ENCODE measurements at places on chromosomes 1 and 21.

DNA sequence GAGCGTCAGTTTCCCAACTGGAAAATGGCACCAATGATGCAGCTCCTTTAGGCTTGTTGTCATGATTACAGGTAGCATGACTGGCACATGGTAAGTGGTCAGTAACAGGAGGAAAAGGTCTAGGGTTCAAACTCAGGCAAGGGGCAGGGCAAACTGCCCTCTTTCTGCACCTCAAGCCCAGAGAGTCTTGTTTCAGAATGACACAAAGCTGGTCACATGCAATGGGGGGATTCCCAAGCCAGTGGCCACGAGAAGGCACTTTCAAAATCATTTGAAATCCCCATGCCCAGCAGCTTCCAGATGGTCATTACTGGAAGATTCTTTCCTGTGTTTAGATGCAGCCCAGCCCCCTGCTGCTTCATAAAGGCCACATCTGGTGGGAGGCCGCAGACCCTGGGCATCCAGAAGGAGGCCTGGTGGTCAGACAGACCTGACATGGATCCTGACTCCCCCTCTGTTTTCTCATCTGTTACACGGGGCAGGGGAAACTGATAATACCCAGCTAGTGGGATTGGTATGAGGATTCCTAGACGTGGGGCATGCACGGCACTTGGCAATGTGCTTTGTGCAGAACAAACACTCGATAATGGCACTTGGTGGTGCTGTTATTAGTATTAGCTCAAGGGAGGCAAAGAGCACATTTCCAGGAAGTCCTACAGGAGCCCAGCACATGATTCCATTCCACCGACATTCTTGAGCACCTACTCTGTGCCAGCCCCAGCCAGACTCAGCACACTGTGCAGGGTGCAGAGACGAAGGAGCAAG, 6.9 kb upstream of the PLA2G2D start:
- no peak for DNase-seq

- DNase-seq = no peak
Observed at GRCh38 chr1:154860156-154860870, 9.8 kb downstream of the KCNN3 start.

DNA sequence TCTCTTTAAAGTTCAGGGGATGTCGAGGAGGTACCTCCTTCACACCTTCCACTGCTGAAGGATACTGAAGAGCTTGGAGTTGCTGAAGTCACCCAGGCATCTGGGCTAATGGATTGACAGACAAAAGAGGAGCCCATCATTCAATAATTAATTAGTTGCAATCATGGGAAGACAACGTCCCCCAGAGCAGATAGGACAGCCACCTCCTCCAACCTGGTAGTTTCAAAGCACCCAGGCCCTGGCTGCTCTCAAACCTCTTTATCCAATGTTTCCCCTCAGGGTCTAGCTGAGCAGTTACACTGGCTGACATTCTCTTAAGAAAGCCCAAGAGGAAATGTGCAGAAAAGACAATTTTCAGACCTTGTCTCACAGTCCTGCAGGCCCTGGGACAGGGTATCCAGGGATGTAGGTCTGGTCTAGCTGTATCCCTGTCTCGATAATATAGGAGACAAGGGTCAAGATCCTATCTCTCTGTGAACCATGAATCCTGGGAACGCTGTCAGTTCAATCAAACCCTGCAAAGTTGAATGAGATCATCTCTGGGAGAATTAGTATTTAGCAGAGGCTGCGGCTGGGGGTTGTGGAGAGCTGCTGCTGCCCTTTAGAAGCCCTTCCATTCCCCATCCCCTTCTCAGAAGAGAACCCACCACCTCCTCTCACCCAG, 1.1 kb downstream of the TSPAN2 start:
- no peak for DNase-seq

DNA sequence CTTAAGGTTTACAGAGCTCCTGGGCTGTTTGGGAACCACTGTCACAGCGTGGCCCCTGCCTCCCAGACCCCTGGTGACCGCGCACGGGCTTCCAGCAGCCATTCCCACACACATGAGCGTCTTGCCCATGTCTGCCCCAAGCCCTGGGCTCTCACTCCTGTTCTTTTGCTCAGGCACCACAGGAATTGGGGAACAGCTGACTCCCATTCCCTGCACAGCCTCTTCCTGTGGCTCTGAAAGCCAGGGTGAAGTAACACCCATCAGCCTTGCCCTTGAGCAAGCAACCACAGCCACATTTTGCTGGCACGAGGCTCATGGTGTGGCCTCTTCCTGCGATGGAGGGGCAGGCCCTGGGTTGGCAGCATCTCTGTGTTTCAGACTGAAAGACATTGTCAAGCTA, 14.3 kb upstream of the GPR157 start:
- DNase-seq = no peak

GRCh38 chr1:1630965-1631781, 800 bp upstream of the MMP23B start:
- DNase-seq = no peak

- DNase-seq = no peak
Observed at GRCh38 chr1:94031154-94031553, 89.8 kb downstream of the ABCA4 start.

- DNase-seq = peak; percentile 66
Observed at GRCh38 chr1:152461544-152461943, 47.5 kb upstream of the CRNN start.

GRCh38 chr1:190373705-190374336, 103.8 kb downstream of the BRINP3 start:
- DNase-seq = no peak

DNA sequence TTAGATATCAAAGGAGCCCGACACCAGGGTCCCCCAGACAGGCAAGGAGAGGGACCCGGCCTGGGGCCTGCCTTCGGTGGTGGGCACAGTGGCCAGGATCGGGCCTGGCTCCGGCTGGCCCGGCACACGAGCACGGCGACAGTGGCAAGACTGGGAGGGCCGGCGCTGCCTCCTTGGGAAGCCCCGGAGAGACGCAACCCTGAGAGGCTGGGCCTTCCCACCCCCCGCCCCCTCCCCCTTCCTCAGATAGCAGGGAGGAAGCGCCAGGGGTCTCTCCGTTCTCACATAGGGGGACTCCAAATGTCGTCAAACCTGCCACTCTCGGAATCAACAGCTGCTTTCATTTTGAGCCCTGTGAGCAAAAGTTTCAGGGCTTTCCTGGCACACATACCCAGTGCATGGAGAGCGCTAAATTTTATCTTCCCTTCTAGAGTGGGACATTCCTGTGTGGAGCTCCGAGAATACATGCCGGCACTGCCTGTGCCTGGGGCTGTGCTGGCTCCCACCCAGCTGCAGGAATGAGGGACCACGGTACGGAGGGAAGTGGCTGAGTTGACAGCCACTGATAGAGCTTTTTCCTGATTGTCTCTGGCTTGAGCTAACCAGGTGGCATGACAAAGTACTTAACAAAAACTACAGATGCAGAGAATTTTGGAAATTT, 62.4 kb downstream of the CD247 start:
- DNase-seq = no peak

DNA sequence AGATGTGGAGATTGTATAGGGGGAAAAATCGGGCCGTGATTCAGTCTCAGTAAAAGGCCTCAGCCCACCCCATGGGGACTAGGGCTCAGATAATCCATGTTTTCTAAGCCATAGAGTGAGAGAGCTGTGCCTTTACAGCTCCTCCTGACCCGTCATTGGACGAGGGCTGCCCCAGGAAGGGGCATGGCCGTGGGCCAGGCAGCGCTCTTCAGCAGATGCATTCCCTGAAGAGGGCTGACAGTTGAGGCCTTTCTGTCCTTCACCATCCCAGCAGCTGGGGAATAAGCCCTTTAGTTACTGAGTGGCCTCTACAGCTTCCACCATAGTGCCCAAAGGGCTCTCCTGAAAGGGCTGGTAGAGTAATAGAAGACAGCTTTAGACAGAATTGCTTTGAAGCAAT, 57.2 kb downstream of the ST3GAL3 start:
- no peak for DNase-seq

GRCh38 chr1:60224523-60224922, 151.0 kb upstream of the C1orf87 start:
- no peak for DNase-seq

GRCh38 chr1:17028662-17029188, 17.0 kb upstream of the ATP13A2 start:
- DNase-seq = no peak

DNA sequence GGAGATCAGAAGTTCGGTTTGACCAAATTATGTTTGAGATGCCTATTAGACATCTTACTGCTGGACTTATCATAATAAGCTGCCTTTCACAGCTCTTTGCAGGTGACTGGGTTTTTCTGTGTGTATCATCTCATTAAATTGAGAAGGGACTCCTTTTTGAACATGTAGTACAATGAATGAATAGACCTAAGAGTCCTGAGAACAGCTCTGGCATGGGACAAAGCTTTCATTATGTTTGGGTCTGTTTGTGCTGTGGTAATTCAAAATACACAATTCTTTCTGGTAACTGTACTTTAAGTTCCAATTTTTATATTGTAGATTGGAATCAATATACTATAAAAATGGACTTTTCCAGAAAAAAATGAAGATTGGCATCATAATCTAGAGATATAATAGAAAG, 312.3 kb downstream of the TM2D1 start:
- no peak for DNase-seq

- no peak for DNase-seq
Observed at GRCh38 chr1:201276891-201277290, 6.4 kb upstream of the PKP1 start.

DNA sequence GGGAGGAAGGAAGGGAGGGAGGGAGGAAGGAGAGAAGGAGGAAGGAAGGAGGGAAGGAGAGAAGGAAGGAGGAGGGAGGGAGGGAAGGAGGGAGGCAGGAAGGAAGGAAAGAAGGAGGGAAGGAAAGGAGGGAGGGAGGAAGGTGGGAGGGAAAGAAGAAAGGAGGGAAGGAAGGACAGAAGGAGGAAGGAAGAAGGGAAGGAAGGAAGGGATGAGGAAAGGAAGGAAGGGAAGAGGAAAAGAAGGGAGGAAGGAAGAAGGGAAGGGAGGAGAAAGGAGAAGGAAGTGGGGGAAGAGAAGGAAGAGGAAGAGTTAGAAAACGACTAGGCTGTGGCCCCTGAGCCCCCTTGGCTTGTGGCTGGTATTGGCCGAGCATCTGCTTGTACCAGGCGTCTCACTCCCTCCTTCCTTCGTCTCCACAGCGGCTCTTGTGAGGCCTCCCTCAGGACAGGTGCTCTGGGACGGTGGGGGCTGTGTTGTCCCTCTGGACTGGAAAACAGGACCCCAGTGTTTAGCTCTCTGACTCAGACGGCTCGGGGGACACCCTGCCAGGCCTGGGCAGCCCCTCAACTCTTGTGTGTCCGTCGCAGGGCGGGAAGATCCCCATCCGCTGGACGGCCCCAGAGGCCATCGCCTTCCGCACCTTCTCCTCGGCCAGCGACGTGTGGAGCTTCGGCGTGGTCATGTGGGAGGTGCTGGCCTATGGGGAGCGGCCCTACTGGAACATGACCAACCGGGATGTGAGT, 36.2 kb upstream of the C1QA start:
- no peak for DNase-seq

DNA sequence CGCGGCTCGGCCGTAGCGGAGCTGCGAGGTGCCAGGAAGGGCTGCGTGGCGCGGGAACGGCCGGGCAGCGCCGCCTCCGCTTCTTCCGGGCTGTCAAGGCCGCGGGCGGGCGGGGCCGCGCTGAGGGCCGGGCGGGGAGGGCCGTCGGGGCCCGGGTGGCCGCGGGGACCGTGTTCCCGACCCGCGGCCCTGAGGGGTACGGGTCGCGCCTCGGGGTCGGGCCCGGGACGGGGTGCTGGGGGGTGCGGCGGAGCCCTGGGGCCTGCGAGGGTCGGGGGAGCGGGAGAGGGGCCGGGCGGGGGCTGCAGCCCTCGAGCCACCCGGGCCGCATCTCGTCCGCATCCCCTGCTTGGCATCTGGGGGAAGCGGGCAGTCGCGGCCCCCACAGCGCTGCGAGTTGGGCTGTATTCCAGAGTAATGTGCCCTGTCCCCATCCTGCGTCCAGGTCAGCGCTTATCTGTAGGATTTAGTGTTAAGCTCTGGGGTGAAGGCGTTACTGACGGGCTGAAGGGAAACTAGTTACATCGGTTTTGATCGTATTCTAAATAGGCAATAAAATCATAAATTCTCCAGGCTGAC, 379 bp downstream of the RER1 start:
- DNase-seq = no peak

DNA sequence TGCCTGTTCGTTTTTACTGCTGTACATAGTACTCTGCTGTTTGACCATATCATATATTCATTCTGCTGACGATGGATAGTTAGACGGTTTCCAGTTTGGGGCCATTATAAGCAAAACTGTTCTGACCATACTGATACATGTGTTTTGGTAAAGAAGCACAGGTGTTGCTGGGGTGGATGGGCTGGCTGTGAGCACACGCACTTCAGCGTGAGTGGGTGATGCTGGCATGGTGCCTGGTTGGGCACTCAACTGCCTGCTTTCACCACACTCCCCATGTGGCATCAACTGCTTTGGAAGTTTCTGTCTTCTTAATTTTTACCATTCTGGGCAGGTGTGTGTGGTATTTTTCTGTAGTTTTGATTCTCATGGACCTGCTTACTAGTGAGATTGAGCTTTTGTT, 37.3 kb downstream of the ADARB1 start:
- no peak for DNase-seq

Measured in brain microvascular endothelial cell (primary cell).